ENCODE measurements at places on chromosomes 12 and 14.

- DNase-seq: no peak
Observed at GRCh38 chr14:28756884-28757570, 9.6 kb upstream of the FOXG1 start.

DNA sequence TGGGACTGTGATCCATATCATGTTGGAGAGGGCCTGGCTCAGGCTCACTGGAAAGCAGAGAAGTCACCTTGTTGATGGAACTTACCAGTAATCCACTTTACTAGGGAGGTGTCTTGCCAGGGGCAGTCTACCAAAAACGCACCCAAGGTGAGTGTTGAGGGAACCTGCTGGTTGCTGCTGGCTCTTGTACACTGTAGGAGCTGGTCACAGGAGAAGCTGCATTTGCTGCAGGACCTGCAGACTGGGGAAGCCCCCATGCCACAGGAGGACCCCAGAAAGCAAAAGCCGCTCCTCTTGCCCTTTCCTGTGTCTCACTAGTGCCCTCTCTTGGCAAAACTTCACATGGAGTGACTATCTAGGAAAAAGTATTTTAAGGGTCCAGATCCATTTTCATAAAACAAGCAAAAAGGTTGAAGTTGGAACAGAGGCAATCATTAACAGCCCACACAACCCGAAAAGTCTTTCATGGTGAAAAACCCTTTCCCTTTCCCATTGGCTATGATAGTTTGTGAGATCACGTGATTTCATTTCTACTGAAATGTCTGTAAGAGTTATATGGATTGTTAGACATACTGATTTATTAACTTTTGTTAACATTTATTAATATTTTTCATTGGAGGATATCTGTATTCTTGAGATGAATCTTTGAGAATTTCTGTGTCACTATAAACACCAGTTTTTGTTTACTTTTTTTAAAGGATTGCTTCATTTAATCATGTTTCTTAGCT lies 59.2 kb downstream of the RASSF8 start:
- no peak for DNase-seq

DNA sequence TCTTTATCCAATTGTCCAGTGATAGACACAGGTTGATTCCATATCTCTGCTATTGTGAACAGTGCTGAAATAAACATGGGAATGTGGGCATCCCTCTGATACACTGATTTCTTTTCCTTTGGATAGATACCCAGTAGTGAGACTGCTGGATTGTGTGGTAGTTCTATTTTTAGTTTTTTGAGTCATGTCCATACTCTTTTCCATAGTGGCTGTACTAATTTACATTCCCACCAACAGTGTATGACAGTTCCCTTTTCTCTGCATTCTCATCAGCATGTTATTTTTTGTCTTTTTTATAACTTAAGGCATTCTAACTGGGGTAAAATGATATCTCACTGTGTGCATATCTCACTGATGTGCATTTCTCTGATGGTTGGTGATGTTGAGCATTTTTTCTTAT lies 24.8 kb upstream of the VASH1 start:
- DNase-seq: no peak

DNA sequence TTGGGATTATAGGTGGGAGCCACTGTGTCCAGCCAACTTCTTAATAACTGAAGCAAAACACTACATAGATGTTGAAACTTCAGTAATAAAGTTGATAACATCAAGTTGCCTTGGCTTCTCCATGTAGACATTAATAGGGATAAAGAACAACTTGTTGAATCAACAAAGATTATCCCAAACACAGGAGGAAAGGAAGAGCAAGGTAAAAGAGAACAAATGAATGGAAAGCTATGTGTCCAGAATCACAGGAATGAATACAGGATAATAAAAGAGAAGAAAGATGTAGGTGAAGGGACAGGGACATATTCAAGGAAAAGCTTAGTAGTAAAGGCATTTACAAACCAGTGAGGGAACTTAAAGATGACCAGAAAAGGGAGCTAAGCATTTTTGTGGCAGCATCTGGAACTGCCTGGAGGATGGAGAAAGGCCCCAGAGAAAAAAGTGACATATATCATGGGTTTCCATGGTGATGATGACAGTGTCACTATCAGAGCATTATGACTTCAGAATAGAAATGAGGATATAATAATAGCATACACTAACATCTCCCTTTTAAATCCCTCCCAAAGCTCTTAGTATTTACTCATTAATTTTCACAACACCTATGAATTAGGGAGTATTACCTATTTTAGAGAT lies 24.0 kb upstream of the MDM1 start:
- DNase-seq: no peak

- DNase-seq: no peak
Observed at GRCh38 chr12:109833307-109834189, at the start of gene TRPV4. Gene TRPV4, minus strand, starts transcription at chr12:109833398. Its CDS starts 18,602 bp downstream, at chr12:109814796.

GRCh38 chr12:182381-182892 lies 31.5 kb downstream of the SLC6A12 start:
- DNase-seq: no peak

GRCh38 chr12:12221560-12221959 lies 45.3 kb downstream of the LRP6 start:
- DNase-seq: no peak

DNA sequence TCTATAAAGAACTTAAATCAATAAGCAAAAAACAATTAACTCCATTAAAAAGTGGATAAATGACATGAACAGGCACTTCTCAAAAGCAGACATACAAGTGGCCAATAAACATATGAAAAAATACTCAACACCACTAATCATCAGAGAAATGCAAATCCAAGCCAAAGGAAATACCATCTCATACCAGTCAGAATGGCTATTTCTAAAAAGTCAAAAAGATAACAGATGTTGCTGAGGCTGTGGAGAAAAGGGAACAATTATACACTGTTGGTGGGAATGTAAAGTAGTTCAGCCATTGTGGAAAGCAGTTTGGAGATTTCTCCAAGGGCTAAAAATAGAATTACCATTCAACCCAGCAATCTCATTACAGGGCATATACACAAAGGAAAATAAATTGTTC lies 234.5 kb upstream of the PLXNC1 start:
- DNase-seq: no peak

GRCh38 chr14:82755923-82756322 lies 1222.3 kb upstream of the SEL1L start:
- DNase-seq: no peak

GRCh38 chr14:77520555-77520954 lies 21.9 kb upstream of the ISM2 start:
- no peak for DNase-seq

- no peak for DNase-seq
Observed at GRCh38 chr14:65594153-65594881, 181.8 kb downstream of the FUT8 start.

DNA sequence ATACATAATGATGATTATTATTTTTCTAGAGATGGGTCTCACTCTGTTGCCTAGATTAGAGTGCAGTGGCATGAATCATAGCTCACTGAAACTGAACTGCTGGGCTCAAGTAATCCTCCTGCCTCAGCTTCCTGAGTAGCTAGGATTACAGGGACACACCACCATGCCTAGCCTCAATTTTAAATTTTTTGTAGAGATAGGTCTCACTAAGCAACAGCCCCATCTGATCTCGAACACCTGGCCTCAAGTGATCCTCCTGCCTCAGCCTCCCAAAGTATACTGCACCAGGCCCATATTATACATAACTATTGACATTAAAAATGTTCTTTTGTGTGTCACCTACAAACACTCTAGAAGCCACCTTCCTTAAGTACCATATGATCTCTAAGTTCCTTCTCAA lies 3.4 kb downstream of the TXNRD1 start:
- no peak for DNase-seq

GRCh38 chr12:132089407-132089910 lies 54.7 kb downstream of the DDX51 start:
- no peak for DNase-seq

DNA sequence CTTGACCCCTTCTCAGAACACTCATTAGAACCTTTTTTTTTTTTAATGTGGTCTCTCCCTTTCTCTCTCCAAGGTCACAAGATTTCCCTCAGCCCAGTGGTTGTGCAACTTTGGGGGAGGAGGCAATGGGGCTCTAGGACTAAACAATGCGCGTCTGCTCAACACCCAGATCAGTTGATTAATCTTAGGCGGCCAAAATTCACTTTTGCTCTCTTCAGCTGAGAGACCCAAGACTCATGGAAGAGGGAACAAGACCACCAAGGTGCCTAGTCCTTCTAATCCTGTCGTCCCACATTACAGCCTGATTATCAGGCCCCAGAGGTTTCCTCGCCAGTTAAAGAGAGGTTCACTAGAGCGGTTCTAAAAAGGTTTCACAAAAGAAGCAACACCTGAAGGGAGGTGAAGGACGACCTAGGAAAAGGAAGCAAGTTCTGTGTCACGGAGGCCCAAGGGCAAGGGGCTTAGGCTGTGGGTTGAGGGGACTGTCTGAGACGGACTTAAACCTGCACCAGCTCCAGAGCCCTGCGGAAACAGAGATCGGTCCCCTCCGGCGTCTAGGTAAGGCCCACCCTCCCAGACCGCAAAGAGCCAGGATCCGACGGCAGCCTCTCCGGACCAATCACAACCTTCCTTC lies 824 bp upstream of the TARBP2 start:
- no peak for DNase-seq

DNA sequence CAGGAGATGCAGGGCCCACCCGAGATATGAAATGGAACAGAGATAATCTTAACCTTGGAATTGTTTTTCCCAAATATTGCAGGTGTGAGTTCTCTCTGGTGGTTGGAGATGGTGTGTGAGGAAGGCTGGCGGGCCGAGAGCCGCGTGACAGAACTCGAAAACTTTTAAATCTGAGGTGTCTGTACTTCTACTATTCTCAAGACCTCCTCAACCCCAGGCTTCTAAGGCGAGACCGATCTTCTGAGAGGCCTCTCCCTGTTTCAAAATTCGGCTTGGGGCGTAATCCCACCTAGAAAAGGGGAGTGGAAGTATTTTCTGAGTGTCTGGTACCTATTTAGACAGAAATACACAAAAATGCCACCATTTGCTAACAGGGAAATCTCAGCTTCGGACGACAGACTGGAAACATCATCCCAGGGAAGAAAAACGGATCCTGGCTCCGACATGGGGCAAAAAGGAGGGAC lies 611 bp downstream of the SARNP start:
- no peak for DNase-seq

DNA sequence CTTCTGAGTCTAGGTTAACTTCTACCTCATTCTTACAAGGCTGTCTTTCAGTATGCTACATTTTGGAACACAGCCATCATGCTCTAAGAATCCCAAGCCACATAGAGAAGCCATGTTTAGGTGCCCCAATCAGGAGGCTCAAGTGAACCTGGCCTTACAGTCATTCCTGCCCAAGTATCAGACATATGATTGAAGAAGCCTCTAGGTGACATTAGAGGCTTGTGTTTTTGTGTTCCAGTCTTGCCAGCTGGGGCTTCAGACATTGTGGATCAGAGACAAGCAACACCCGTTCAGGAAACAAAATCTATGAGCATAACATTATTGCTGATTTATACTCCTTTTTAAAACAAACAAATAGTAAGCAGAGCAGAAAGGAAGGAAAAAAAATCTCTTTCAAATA lies 8.1 kb upstream of the SLC16A7 start:
- DNase-seq: no peak

- no peak for DNase-seq
Observed at GRCh38 chr14:103286460-103286859, 47.6 kb upstream of the EIF5 start.

GRCh38 chr14:32524609-32525375 lies 195.7 kb downstream of the AKAP6 start:
- no peak for DNase-seq

DNA sequence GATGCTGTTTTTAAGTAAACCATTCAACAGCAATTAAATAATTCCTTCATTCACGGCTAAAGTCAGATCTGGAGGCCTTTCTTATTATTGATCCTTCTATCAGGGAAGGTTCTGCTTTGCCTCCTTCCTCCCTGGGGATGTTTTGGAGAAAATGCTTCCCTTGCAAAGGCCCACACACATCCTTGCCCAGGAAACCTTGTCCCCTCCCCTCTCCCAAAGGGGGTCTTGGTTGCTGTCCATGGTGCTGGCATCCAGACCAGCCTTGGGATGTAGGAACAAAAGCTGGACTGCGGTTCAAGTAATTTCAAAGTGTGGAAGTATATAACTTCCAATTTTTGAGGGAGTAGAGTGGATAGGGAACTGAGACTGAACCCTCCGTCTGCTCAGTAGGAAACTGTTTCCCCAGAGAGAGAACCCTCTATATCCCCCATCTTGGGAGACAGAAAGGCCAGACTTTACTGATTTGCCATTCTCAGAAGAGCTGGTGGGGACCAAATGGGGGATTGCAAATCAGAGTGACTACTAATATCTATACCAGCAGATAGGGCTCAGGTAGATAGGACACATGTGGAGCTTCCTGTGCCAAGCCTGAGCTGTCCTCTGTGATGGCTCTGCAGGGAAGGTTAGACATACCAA lies 5.6 kb downstream of the MARCHF9 start:
- DNase-seq: no peak

DNA sequence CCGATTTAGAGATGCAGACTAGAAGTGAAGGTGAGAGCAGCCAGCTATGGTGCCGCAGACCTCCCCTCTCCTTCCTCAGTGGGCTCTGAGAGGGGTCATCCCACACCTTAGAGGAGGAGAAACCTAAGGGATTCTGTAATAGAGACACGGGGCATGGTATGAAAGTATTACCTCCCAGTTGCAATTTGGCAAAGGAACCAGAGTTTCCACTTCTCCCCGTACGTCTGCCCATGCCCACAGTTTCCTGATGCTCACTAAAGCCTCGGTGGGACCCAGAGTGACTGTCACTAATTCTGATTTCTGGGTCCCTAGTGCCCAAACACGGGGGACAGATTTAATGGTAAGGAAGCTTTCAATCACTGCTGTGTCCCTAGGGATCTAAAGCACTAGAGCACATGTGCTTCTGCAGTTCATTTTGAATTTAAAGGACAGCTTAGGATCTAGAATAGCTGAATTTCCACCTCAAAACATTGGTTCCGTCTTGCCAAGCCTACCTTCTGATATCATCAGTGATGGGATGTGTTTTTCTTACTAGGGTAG lies 44.1 kb downstream of the DAD1 start:
- no peak for DNase-seq

DNA sequence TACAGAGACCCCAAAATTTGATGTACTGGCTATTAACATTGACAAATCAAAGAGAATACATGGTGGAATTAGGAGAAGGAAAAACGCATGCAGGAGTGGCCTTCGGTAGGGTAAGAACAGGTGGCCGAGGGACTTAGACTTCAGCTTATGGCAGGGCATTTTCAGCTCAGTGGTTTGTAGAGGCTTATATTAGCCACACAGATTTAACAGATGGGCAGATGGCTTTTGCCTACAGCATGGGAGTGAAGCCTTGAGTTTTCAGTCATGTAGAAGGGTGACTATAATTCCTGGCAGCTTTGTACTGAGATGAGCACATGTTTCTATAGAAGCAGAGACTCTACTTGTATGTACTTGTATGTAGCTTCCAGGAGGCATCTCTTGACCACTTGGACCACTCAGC lies 40.9 kb upstream of the PLEKHA5 start:
- DNase-seq: no peak
